Bone marrow (tissue), 2 donors: ENCODE measurements at places on chromosomes 5 and 9.

- no peak for DNase-seq
Observed at GRCh38 chr5:218457-219291, 554 bp downstream of the SDHA start.

DNA sequence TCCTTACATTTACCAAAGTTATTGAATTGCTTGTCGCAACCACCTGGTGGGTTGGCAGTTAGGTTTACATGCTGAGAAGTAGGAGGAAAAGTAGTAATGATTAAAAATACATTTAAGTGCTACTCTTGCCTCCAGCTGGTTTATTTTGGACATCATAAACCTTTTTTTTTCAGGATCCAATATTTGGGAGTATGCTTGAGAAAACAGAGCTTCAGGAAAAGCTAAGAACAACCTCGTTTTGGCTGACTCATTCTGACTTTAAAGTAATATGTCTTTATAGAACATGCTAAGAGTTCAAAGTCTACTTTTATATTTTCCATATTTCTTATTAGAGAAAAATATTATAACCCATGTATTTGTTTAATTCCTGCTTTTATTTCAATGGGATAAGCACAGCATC, 41.7 kb upstream of the BNC2 start:
- DNase-seq: no peak

DNA sequence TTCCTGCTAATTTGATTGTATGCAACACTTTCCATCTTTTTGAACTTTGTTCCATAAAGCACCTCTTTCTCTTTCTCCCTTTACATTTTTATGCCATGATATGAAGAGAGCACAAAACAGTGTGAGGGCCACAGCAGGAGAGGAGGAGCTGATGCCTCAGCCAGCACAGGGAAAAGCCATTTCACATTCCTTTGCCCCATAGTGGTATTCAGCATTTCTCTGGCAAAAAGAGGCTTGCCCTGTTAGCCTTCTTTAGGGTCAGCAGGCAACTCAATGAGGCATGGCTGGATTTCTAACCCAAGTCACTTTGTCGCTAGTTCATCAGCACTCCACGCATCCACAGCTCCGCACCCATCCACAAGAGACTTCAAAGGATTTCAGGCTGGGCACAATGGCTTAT, 23.1 kb upstream of the TRPC7 start:
- DNase-seq: no peak

- no peak for DNase-seq
Observed at GRCh38 chr5:38925154-38925925, 79.5 kb downstream of the OSMR start.

GRCh38 chr5:160961761-160962160, 109.8 kb upstream of the ATP10B start:
- DNase-seq: no peak

DNA sequence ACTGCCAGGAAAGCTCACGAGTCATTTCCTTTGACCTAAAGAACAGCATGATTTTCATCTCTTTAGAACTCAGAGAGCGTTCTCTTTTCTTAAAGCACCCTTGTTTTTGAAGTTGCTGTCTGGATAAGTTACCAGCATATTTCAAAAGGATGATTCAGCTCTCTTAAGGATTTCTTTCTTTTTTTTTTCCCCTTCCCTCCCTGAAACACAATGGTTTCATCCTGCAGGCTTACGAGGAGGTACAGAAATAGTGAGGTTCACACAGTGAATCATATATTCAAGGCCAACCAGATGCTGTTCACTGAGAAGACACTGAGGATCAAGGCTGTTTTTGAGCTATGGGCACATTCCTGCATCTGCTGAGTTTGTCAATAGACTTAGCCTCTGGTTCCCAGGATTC, 257.2 kb downstream of the KIF4B start:
- no peak for DNase-seq

GRCh38 chr9:76431601-76432000, 27.4 kb upstream of the GCNT1 start:
- no peak for DNase-seq

DNA sequence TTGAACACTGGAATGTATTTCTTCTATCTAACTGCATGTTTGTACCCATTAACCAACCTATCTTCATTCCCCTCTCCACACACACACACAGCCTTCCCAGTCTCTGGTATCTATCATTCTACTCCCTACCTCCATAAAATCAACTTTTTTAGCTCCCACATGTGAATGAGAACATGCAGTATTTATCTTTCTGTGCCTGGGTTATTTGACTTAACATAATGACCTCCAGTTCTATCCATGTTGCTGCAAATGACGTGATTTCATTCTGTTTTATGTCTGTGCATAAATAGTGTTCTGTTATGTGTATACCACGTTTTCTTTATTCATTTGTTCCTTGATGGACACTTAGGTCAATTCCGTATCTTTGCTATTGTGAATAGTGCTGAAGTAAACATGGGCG, 38.7 kb upstream of the CTSL start:
- DNase-seq: no peak

DNA sequence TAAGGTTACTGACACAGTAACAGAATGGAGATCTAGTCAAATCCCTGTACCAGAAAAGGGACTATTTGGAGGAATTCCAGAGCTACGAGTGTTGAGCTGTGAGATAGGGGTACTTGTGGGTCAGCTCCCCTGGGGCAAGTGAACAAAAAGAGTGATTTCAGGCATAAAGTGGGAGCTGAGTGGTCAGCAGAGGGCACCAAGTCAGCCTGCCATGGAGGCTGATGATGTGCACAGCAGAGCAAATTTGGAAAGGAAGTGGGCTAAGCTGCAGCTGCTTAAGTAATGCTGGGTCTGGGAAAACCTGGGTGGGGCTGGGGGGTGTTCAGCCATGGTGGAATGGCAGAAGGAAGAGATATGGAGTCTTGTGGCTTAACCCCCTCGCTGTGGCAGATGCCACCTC, 327.9 kb downstream of the NTRK2 start:
- DNase-seq: no peak

GRCh38 chr5:90557391-90557790, 1.2 kb upstream of the ADGRV1 start:
- DNase-seq: no peak

- DNase-seq: no peak
Observed at GRCh38 chr5:180174587-180174972, 34.4 kb downstream of the RASGEF1C start.

- DNase-seq: no peak
Observed at GRCh38 chr9:72420783-72421182, 55.8 kb upstream of the ZFAND5 start.

DNA sequence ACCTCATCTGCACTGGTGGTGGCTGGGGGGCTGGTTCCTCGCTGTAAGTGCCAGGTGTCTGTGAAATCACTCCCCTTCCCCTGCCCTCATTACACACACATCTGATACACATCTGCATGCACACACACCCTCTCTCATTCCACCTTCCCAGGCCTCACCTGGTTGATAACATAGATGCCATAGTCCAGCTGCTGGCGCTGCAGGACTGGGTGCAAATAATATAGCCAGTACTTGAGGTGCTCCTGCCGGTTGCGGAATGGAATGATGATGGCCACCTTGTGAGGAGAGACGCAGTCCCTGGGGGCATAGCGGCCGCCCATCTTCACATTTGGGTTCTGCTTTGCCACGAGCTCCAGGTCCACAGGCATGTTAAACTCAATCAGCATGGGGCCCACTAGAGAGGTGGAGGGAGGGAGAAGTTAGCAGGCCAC, 32.1 kb downstream of the B4GALT1 start:
- no peak for DNase-seq

DNA sequence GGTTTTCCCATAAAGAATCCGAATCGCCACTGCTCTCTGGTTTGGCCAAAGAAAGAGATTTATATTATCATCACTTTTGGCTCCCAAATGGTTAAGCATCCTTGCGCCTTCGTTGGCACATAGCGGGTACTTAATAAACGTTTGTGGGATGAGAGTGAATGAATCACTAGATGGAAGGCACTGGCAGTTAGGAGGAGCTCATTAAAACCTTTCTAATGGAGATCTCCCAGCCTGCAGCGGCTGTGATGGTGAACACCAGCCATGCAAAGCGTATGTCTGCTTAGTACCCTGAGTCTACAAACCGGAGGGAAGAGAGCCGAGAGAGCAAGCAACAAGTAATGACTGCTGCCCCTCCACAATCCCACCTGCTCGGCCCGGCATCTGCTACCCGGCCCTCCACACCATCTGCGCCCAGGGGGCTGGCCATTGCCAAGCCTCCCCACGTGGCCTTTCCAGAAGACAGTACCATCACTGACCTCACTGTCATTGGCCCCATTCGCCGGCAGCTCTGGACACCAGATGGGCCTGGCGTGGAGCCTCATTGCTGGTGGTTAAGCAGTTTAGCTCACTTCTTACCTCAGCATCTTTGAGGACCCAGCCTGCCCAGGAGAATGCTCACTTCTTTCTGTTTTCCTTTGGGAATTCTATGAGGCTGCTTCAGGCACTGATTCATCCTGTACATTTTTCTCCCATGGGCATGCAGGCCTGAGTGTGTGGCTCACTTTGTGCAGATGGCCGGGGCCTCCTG, 39.3 kb upstream of the ANKRD33B start:
- no peak for DNase-seq

DNA sequence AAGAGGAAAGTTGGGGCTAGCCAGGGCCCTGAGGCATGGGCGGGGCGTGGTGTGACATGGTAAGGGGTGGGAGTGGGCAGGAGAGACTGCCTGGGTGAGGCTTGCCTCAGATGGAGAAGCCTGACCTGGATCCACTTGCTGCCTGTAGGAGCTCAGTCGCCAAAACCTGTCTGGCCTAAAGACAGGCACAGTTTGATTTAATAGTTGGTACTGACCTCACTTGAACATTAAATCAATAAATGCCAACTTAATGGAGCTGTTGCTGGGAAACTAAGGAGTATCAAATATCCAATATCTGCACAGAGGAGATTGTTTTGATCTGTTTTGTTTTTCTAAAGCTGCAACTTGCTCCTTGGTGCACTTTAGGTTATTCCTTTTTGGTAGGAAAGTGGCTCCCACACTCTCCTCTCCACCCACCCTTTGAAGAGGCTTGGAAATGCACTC, 86.4 kb downstream of the RCL1 start:
- no peak for DNase-seq

GRCh38 chr5:149429839-149430721, 51.0 kb upstream of the IL17B start:
- no peak for DNase-seq

- no peak for DNase-seq
Observed at GRCh38 chr5:74336297-74336696, 304.2 kb downstream of the ENC1 start.

DNA sequence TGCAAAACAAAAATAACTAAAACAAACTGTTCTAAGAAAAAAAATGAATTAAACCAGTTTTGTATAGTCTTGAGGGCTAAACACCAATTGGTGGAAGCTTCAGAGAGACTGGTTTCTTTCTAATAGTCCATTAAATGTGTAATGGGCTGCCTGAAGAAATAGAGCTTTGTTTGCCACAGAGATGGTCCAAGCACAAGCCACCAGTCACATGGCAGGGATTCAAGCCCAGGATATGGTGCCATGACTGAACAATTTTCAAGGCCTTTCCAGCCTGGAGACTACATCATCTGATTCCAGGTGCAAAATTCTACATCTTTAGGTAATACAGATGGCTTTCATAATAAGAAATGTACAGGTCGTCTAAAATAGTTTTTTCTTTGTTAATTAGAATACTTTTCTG, 355.3 kb downstream of the NR2F1-AS1 start:
- no peak for DNase-seq

DNA sequence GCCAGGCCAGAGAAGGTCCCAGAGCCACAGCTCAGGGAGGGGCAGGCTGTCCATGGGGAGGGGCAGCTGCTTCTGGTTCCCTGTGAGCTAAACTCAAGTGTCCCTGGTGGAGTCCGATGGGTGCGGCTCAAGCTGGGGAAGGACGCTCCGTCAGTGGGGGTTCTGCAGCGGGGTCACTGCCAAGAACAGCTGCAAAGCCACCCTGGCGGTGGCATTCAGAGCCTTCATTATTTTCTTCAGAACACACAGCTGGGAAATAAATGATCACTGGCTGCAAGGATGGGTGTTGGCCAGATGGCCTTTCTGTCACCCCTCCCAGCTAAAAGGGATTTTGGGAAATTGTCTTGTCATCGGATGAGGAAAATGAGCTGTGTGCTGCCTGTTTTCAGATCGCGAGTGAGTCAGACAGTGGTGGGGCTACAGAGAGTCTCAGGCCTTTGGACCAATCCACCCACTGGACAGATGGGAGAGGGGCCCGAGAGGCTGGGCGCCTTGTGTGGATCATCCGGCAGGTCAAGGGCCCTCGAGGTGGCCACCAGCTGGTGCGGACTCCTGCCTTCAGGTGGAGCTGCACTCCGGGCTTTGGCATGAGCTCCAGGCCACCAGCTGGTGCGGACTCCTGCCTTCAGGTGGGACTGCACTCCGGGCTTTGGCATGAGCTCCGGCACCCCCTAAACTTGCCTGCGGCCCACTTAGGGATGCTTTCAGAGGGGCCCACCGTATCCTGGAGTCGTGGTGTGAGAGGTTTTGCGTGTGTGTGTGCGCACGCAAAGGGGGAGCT, 17.9 kb upstream of the GFPT2 start:
- DNase-seq: no peak

DNA sequence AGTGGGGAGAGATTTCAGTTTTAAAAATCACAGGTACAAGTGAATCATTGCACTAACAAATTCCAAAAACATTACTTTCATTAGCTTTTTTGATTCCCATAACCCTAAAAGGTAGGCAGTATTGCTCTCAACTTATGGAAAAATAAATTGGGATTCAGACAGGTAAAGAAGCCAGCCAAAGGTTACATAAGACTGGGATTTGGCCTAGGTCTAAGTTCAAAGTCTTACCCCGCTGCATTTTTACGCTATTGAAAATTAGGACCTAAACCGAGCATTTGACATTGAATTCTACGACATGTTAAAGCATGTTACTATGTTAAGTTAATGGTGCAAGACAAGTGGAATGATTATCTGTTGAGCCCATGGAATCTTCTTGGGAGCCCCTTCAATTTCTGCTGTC, 89.6 kb downstream of the ENC1 start:
- DNase-seq: no peak

- DNase-seq: no peak
Observed at GRCh38 chr9:83266666-83267496, 203.9 kb upstream of the RASEF start.

- DNase-seq: no peak
Observed at GRCh38 chr9:109035684-109036423, 22.6 kb upstream of the CTNNAL1 start.

DNA sequence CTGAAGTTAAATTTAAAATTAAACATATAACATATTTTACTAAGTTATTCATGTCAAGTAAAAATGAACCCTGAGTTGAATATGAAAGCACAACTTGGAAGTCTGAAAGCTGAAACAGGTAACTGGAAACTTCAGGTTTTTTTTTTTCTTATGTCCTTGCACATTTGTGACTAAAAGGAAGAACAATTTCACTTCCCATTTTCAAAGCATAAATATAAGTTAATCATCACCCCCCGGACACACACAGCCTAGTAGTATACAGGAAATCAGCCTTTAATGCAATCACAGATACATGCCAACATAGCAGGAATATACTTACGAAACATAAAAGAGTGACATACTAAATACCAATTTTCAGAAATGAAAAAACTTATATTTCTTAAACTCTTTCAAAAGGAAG, 225.9 kb downstream of the RFX3 start:
- no peak for DNase-seq

DNA sequence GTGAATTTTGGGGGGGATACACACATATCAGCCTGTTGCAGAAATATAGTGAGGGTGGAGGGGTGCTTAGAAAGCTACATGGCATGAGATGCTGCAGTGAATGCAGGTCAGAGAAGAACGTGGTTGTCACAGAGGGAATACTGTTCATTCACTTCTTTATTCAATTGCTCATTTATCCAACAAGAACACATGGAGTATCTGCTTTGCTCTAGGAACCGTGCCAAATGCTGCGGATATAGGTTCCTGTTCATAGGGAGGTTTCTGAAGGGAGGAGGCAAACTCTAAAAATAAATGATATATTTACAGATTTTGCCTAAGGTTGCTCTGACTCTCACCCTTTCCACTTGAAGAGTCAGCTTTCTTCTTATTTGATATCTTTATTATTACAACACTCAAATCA, 444.3 kb upstream of the CLINT1 start:
- DNase-seq: no peak
